SK-N-SH (cell line): ENCODE measurements at places on chromosomes 2 and 18.
A peak's percentile ranks its signal among the peaks of the same experiment; 100 is the strongest.

DNA sequence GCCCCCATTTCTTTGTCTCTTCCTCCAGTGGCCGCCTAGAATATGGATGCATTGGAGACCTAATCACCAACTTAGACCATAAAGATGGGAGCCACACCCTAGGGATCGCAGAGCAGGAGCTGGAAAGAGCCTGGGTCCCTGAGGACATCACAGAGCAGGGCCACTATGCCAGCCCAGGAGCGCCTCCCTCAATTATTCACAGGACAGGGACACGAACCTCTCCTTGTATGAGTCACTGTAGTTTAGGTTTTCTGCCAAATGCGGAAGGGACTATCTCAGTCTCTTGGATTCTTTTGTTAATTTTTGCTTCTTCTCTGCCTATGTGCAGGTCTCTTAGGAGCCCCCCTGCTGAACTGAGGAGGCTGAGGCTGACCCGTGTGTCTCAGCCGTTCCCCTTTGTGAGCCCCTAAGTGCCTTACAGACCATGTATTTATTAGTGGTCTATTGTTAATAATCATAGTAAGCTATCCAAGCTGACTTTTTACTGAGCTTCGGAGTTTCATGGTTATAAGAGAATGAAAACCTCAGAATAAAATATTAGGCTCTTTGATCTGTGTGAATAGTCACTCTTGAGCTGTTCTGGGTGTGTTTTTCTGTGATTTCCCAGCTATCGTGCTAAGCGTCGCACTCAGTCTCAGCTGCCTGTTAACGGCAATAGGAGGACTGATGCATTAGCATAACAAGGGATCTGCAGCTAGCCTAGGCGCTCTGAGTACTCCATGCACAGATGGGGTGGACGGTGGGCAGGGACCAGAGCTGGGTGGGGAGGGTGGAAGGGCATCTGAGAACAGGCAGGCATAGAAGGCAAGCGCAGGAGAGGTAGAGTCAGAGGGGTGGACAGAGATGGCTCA is 12.7 kb upstream of the PTPN4 start:
- DNase-seq = no peak

- no peak for DNase-seq
Observed at GRCh38 chr18:72973841-72974240, 106.1 kb upstream of the NETO1 start.

DNA sequence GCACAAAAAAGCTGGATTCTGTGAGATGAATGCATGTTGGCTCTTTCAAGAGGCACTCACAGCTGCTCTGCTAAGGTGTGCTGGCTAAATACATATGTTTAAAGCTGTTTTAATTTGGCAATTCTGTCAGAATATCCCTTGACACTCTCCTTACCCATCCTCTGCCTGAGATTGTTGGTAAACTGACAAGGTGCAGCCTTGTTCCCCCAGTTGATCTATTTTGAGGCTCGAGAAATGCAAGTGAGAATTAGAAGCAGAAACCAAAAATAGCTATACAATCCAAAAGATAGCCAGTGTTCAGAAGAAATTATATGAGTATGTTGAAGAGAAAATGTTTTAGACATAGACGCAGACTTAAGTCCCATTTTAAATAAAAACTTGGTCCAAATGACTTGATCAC is 971.7 kb upstream of the GYPC start:
- DNase-seq = no peak

DNA sequence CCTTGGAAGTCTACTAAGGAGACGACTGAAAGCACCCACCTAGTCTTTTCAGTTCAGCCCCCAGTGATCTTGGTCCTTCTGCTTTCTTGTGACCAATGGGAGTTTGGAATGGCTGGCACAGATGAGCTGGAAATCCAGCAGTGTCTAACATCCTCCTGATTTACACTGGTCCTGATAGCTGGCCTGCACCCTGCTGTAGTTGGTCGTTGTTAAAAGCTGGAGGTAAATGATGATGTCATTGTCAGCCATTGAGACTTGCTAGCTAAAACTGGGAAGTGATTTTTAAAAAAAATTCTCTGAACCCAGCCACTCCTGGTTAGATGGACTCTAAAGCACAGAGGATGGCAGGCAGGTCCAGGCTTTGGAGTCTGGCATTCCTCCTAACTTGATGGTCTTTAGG is 19.3 kb downstream of the CCT7 start:
- no peak for DNase-seq

- DNase-seq = no peak
Observed at GRCh38 chr2:54809819-54810218, 86.4 kb downstream of the EML6 start.

- no peak for DNase-seq
Observed at GRCh38 chr2:228646061-228646460, 464.6 kb upstream of the SPHKAP start.

DNA sequence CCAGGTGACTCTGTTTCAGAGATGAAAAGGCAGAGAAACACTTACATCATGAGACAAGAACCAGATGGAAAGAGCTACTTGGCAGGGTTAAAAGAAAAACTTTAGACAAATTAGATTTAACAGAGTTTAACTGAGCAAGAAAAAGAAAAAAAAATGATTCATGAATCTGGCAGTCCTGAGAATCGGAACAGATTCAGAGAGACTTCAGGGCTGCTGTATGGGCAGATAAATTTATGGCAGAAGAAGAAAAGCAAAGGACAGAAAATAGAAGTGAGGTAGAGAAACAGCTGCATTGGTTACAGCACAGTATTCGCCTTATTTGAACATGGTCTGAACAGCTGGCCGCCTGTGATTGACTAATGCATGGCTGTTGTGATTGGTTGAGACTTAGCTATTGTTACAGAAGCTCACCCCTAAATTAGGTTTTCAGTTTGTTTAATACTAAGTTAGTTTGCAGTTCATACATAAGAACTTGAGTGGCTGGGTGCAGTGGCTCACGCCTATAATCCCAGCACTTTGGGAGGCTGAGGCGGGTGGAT is 43.0 kb upstream of the RHOB start:
- no peak for DNase-seq

- peak; percentile 32 for DNase-seq
Observed at GRCh38 chr2:241776336-241777169, at the start of gene GAL3ST2. GAL3ST2 (plus strand) TSS chr2:241776822; CDS start chr2:241776956, 134 bp downstream.

- peak; percentile 82 for DNase-seq
Observed at GRCh38 chr2:29281086-29281915, 166.1 kb downstream of the CLIP4 start.

DNA sequence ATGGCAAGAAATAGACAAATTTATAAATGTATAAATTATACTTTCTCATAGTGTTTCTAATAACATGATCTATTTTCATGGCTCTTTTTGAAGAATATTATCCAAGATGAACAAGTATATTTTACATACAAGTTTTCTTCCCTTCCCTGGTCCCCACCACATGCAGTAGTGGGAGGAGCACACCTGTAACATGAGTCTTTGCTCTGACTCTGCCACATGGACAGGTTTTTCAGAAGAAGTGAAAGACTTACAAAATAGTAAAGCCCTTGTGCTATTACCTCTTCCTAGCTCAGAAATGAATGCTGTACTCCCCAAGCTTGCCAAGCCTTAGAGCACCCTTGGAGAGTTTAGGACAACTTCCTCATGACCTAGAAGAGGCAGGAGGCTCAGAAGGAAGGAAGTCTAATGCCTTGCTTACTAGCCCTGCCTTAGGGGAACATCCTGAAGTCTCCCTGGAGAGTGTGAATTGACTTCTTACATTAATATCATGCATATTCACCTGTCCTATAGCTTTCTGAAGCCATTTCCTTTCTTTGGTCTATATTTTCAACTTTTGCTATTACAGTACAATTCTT is 18.4 kb downstream of the MXD1 start:
- no peak for DNase-seq

- DNase-seq = no peak
Observed at GRCh38 chr2:76310894-76311633, 600.3 kb upstream of the GCFC2 start.

DNA sequence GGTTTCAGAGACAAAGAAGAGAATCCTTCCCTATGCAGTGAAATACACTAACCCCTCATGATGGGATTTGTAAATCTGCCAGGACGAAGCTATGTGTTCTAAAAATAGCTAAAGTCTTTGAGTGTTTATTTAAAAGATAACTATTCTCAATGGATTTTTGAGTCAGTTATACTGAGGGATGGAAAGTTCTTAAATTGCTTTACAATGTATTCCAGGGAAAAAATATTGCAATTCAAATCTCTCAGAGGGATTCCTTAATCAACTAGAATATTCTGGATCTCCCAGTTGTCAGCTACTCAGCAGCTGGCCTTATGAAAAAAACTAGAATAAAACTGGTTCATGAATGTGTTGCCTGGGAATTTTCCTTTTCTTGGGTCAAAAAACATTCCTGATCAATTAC is 312.4 kb downstream of the PLCL1 start:
- no peak for DNase-seq

- DNase-seq = no peak
Observed at GRCh38 chr2:38398739-38399138, 21.7 kb upstream of the ATL2 start.

DNA sequence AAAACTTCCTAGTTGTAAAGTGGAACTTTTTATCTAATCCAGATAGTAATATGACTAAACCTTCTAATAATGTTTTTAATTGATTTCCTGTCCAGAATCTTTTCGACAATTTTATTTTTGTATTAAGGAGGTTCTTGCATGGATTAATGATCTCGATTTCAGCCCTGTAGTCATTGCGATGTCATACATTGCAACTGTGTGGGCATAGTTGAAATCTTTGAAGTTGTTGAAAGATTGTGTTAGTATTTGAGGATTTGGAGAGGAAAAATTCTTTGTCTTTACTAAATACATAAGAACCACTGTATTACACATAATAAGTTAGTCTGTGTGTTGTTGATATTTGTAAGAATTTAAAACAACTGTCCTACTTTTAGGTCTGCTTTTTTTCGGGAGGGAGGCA is 31.1 kb downstream of the ACSL3 start:
- no peak for DNase-seq

DNA sequence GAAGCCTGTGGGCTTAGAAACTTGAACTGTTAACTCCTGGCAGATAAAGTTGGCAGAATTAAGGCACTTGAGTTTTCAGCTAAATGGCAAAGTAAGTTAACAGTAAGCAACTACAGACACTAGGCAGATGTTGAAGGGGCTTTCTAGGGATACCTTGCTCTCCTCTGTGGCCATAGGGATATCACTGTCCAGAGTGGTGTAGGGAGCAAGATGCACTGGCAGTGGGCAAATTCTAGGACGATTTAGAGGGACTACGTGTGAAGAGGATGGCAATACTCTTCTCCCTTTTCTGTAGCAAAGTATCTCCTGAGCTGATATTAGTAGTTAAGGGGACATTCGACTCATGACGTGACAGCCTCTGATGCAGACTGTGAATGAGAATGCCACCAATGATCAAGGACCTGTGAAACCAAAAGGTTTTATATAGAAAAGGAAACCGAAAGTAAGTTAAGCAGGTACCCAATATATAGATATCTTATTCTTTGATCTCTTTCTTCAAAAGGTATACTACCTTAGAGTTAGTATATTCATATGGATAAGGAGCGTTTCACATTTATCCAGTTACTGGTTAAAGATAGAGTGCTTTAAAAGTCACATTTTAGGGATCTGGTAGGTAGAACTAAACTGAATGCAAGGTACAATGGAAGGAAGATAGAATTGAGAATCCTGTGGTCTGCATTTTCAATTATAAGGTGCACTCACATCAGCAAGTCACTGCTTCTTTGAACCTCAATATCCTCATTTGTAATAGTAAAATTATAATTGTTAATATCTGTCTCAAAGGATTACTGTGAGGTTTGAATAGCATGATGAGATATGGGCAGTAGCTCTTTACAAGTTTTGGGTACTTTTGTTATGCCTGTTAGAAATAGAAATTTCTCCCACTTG is 106.4 kb downstream of the KCNH7 start:
- DNase-seq = no peak

DNA sequence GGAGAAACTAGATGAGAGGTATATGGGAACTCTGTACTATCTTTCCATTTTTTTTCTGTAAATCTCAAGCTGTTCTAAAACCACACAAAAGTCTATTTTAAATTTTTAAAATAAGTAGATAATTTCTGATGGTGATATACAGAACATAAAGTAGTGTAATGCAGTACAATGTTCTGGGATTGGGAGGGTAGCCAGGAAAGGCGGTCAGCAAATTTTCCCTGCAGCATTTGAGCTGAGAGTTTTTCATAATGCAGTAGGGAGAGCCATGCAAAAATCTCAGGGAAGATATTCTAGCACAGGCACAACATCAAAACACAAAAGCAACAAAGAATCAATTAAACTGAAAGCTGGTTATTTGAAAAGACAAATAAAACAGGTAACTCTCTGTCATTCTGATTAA is 141.5 kb downstream of the NCKAP5 start:
- no peak for DNase-seq

DNA sequence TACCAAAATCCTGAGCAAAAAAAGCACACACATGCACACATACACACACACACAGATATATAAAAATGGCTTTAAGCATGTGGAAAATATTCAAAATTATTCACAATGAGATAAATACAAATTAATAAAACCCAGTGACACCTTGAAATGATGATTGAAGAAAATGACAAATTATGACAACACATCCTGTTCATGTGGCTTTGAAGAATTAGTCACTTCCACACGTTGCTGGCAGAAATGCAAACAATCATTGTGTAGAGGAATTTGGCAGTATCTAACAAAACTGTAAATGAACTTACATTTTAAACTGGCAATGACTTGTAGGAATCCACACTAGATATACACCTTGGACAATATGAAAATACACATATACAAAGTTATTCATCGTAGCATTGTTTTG is 95.8 kb upstream of the RGPD4 start:
- no peak for DNase-seq

DNA sequence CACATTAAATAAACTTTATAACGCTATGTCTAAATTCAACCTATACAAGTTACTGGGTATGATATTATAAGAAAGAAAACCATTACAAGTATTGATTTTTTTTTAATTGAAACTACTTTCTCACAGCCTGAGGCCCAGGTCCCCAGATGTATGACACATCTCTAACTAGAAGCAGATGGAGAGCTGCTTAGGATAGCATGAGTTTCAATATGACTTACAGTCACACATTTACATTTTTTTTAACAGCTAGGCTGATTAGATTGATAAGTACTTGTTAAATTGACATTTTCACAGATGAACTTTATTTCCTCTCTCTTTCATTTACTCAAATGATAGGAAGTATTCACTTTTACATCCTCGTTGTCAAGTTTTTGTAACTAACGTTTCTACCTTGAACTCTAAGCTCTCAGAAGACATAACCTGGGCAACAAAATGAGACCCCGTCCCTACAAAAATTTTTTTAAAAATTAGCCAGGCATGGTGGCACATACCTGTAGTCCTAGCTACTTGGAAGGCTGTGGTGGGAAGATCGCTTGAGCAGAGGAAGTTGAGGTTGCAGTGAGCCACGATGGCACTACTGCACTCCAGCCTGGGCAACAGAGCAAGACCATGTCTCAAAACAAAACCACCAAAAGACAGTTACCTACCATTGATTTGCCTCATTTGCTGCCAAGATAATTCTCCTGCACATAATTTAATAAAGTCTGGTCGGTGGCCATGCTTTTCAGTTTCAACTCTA is 52.4 kb downstream of the STK39 start:
- DNase-seq = peak; percentile 44

- no peak for DNase-seq
Observed at GRCh38 chr2:219286436-219287115, 7.4 kb downstream of the DNAJB2 start.

DNA sequence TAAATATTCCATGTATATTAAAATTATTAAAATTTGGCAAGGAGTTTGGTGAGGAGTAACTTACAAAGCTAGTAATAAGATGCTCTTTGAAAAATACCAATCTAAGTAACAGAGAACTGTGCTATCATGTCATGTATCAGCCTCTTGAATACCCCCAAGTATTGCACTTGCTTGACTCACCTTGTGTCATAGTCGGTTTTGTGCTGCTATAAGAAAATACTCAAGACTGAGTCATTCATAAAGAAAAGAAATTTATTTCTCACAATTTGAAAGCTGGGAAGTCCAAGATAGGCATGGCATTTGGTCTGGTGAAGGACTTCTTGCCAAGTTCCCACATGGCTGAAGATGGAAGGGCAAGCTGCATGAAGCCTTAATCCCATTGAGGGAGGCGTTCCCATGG is 179.2 kb downstream of the MEMO1 start:
- no peak for DNase-seq
